ENCODE measurements at places on chromosomes 7 and 10. TPM values are rescaled to one million over a fixed set of nuclear protein-coding genes. Genes with fewer than 3 reads are reported as not detected.

Gene HMX2
- total RNA-seq, result not detected

DNA sequence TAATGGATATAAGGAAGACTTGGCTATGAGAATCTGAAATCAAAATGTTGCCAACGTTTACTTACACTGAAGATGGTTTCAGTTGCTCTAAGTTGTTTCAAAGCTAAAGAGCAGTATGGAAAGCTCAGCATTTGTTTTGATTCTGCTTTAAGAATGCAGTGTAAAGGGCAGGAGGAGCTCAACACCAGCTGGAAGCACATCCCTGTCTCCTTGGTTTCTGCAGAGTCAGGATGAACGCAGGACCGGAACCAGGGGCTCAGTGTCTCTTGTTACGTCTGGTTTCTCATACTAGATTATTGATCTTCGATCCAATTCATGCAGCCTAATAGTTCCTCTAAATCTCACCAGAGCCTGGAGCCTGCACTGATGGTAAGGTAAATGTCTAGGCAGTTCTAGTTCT lies 24.1 kb downstream of the ZRANB1 start:
- no peak overlapping the region for H3K27ac ChIP-seq
- peaks cover 6% of the 10 kb centered on the region for H3K4me1 ChIP-seq
- no peak for DNase-seq
- no peaks in the 10 kb centered on the region for H3K27me3 ChIP-seq

DNA sequence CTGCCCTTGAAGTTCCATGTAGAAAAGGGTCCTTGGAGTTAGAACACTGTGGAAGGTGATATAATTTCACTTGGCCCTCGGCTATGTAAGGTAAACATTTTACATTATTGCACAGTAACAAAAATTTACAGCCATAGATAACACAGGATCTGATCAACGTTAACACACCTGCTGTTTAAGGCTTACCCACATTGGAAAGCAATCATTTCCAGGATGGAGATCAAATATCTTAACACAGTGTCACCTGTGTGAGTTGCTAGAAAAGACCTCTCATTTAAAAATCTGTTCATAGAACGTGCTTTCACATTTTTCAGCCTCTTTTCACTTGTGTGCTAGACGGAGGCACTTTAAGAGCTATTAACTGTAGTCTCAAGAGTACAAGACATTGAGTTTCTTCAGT lies 1.9 kb downstream of the TMEM229A start:
- H3K4me3 ChIP-seq, result no peak overlapping the region
- no peak for DNase-seq
- H3K36me3 ChIP-seq, result no peaks in the 10 kb centered on the region
- H3K27me3 ChIP-seq, result no peaks in the 10 kb centered on the region
- no peak overlapping the region for H3K27ac ChIP-seq
- no peaks in the 10 kb centered on the region for H3K4me1 ChIP-seq

GRCh38 chr10:123149568-123150270 lies 1.8 kb downstream of the HMX2 start:
- H3K4me3 ChIP-seq, result peak overlapping the region; percentile 58
- peaks cover 71% of the 10 kb centered on the region for H3K4me1 ChIP-seq
- peaks cover 62% of the 10 kb centered on the region for H3K27me3 ChIP-seq
- H3K27ac ChIP-seq, result no peak overlapping the region
- DNase-seq, result no peak

- H3K4me1 ChIP-seq, result no peaks in the 10 kb centered on the region
- H3K27me3 ChIP-seq, result no peaks in the 10 kb centered on the region
- DNase-seq, result peak; percentile 2
Observed at GRCh38 chr7:28020302-28020940, 160.2 kb downstream of the JAZF1 start.

- no peak overlapping the region for H3K4me3 ChIP-seq
- no peaks in the 10 kb centered on the region for H3K27me3 ChIP-seq
- no peak for DNase-seq
Observed at GRCh38 chr7:139560199-139560598, 36.7 kb downstream of the CLEC2L start.

Gene CHAT
- total RNA-seq, result not detected
